NCI-H1694 (cell line): ENCODE measurements at places on chromosomes 1 and 21.

DNA sequence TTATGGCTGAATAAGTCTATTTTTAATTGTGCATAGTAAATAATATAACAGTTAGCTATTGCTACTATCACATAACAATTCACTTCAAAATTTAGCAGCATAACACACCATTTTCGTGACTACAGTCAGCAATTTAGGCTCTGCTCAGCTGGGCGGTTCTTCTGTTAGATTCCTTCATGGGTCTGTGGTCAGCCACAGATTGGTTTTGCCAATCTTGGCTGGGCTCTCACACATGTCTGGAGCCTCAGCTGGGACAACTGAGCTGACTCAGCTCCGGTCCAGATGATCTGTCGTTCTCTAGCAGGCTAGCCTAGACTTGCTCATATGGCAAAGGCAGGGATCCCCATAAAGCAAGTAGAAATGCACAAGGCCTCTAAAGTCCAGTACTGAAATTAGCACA lies 15.1 kb upstream of the CDC42BPA start:
- no peak for DNase-seq

DNA sequence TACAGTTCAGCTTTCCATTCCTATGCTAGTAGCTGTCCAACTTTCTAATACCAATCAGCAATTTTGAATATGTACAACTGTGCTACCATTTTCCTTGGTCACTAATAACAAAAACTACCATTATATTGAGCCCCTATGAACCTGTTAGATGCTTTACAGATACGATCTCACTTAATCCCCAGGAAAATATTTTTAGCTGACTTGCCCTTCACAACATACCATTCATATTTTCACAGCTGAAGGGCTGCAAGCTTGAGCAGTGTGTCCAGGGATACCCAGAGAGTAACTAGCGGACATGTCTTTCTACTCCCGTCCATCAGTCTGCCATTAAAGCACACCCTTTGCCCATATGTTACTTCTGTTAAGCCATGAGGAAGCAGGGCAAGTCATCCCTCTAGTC lies 140.5 kb downstream of the SPATA46 start:
- no peak for DNase-seq

DNA sequence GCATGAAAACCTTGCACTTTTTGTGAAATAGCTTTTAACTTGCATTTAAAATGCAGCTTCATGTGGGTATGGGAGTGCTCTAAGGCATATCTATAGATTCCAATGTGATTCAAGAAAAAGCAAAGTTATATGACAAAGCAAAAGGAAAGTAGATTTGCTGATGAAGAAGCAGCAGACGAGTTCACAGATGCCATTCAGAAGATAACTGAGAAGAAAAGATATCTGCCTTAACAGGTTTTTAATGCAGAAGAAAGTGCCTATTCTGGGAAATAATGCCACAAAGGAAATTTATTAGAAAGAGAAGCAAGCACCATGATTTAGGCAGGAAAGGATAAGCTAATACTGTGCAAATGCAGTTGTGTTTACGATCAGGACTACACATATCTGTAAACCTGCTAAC lies 68.1 kb downstream of the PHTF1 start:
- DNase-seq: no peak

- DNase-seq: no peak
These were observed 11.1 kb downstream of the ADGRL2 start for GRCh38 chr1:81811757-81812371.

DNA sequence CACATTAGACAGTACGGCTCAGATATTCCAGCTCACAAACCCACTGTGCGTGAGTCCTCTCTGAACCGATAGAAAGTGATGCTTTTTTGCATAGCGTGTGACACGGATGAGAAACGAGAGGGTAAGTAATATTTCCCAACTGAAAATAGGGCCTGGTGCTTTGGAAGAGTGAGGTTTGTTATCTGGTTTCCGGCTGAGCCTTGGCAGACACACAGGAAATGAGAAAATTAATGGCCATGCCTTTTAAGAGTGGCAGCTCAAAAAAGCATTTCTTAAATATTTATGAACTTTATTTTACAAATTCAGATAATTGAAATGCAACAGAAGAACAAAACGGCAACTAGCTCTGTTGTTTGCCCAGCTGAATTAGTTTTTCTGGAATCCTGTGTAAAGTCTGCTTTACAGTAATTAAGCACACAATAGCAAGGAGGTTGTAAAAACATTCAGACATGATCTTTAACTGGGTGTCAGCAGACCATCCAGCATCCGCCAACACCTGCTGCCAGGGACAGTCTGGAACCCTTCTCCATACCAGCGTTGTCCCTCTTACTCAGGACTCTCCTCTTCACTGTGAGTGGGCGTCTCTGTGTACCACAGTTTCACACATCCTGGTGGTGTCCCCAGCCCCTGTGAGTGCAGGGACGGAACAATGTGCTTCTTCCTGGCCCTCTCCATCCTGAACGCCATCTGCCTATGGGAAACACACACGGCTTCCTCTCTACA lies 155.4 kb downstream of the PGBD5 start:
- no peak for DNase-seq

- DNase-seq: no peak
These were observed 184.8 kb upstream of the VAMP3 start for GRCh38 chr1:7586031-7586941.

- DNase-seq: peak; percentile 1
These were observed 1012.7 kb downstream of the ADGRL2 start for GRCh38 chr1:82813386-82813785.

DNA sequence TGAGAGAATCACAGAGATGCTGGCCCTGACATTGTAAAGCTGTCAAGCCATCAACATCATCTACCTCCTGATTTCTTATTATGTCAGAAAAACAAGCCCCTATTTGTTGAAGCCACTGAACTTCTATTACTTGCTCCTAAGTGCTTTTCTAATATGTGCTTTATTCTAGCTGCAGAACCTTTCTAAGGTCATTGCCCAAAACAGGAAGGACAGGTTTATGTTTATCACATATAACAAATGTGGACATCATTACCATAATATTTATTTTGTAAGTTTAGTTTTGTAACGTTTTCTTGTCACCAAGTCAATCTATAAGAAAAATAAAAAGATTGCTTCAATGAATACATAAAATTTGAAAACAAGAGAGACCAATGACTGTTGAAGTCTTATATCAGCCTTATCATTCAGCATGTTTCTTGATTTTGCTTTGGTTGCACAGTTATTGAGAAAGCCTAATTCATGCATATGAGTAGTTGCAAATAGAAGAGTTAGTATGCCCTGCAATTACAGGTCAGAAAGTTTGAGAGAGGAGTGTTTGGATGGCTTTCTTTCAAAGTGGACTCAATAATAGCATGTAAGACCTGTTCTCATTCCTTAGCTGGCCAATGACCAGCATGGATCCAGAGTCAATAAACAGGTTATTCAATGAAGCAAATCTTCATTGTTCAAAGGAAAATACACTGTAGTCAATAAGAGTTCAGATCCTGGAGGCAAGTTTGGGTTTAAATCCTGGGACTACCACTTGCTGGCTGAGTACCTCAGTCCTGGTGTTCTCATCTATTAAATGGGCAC lies 84.1 kb downstream of the MAB21L3 start:
- no peak for DNase-seq

GRCh38 chr1:115946116-115946515 lies 30.2 kb upstream of the SLC22A15 start:
- no peak for DNase-seq

GRCh38 chr1:213976665-213977485 lies 10.9 kb upstream of the PROX1 start:
- no peak for DNase-seq

- no peak for DNase-seq
These were observed 143.8 kb downstream of the TGFB2 start for GRCh38 chr1:218488986-218489385.

DNA sequence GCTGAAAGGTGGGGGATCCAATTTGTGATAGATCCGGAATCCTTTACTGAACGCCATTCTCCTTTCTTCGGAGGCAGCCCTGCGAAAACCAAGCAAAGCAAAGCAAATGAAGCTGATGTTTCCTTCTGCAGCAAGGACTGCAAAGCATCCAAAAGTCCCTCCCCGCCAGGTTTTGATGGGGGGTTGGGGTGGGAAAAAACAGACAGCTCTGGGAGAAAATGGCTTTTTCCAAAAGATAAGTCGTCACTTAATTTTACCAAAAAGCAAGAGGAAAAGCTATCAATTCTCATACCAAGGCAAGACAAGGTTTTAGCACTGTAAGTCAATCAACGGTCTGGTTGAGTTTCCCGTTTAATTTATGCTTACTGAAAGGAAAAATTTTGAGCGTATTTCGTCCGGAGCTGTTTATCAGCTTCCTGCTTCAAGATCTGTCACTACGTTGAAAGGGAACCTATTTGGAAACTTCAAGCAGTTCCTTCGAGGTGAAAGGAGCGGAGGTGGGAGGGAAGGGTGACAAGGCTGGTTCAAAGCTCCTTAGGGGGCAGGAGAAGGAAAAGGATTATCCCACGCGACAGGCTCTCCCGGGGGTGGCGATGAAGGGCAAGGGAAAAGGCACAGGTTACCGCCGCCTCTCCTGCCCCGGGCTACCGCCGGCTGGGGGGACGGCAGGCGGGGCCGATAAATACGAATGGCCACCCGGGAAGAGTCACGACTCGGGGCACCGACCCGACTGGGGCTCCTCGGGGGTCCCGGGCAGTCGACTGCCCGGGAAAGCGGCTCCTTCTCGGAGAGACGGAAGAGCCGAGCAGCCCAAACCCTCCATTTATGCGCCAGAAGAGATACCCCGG lies 750 bp downstream of the SYNJ1 start:
- peak; percentile 21 for DNase-seq

GRCh38 chr21:41037936-41038335 lies 130.0 kb upstream of the BACE2 start:
- no peak for DNase-seq

GRCh38 chr1:223010582-223011504 lies 132.2 kb downstream of the TLR5 start:
- DNase-seq: no peak

DNA sequence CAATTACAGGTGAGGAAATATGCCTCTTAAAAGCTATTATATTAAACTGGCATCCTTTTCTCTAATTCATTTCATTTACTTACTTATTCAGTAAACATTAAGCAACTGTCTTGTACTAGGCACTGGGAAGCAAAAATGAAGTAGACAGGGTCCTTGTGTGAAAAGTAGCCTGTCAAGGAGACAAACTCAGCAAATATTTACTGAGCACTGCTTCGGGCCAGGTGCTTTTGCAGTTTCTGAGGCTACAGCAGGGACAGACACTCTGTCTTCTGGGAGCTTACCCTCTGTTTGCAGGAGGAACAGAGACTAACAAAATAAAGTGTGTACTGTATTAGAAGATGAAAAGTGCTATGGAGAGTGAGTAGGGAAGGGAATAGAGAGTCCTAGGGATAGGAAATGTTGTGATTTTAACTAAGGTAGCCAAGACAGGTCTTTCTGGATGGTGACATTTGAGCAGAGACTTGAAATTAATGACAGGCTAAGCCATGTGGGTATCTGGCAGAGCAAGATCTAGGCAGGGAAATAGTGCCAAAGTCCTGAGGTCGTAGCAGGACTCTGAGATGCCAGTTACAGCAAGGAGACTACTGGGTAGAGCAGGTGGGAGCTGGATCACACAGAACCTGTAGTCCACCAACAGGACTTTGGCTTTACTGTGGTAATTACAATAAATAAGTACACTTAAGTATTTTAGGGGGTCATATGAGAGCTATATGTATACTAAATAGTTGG lies 133.0 kb downstream of the ITSN1 start:
- DNase-seq: no peak

DNA sequence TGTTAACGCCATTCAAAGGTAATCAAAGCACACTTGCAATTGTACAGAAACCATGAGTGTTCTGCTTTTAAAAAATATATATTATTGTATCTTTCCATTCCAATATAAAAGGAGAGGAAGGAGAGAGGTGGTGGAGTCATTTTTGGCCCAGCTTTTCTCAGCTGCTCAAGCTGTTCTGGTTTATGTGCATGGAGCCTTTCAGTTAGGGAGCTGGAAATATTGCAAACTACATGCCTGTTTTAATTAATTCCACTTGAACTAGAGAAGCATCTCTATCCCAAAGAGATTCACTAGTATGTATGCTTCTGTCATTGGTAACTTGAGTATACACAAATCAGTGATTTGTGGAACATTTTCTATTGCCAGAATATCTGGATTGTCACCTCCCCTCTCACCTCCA lies 28.5 kb upstream of the C1orf105 start:
- no peak for DNase-seq

GRCh38 chr1:185438936-185439335 lies 121.9 kb upstream of the IVNS1ABP start:
- DNase-seq: peak; percentile 4

GRCh38 chr1:93801471-93801870 lies 77.5 kb downstream of the DNTTIP2 start:
- DNase-seq: no peak

DNA sequence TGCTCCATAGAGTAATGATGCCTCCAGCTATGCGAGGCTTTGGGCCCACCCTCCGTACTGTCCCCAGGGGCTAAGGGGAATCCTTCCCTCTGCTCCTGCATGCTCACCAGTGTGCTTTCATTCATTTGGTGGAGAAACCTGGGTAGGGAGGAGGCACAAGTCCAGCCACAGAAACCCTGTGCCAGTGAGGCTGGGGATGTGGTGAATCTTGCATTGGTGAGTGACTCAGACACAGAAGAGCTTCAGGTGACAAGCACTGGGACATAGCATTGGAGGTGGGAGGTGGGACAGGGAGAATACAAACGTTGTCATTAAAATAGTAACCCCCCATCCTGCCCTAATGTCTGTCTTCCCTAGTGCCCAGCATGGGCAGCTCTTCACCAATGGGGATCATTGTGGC lies 5.2 kb downstream of the FCGR2A start:
- DNase-seq: no peak

- DNase-seq: peak; percentile 94
These were observed at the start of gene SETD4 for GRCh38 chr21:36060159-36060921. TSS of gene SETD4 (minus strand) at chr21:36060526. CDS start at chr21:36058888, 1,638 bp downstream.

DNA sequence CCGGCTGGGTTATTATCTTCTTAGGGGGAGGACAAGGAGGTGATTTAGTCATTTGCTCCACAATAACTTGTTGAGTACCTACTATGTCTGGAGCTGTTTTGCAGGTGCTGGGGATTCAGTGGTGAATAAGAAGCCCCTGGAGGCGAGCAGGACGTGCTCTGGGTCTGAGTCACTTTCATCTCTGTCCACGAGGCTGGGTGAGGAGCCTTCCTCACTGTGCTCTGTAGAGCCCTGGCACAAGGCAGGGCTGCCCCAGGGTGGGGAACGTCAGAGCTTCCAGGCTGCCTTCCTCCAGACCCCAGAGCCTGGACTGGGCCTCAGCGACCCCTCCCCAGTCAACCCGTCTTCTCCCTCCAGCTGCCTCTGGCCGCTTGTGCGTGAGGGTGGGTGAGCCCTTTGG lies 2.5 kb upstream of the PADI6 start:
- no peak for DNase-seq

GRCh38 chr1:235176486-235176885 lies 15.4 kb upstream of the RBM34 start:
- DNase-seq: no peak
